ENCODE measurements at places on chromosomes 1 and 21. TPM values are rescaled to one million over a fixed set of nuclear protein-coding genes. Genes with fewer than 3 reads are reported as not detected.
A peak's percentile ranks its signal among the peaks of the same experiment; 100 is the strongest.

DNA sequence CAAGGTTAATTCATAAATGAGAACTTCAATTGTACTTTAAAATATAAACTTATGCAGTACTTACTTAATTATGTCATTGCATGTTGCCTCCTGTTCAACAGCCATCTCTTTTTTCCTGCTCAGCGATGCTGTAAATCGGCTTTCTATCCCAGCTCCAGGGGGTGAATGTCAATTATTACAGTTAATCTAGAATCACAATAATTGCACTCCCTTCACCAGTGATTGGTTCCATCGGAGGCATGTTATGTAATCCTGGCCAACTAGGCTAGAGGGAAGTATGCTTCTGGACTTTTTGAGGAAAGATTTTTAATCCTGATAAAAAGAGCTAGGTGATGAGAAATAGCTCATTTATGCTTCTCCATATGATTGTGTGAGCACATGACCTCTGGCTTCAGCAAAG is 53.8 kb upstream of the SGIP1 start:
- DNase-seq, result no peak

- no peak for DNase-seq
These were observed 8.0 kb downstream of the TENT5B start for GRCh38 chr1:27004471-27005165.

DNA sequence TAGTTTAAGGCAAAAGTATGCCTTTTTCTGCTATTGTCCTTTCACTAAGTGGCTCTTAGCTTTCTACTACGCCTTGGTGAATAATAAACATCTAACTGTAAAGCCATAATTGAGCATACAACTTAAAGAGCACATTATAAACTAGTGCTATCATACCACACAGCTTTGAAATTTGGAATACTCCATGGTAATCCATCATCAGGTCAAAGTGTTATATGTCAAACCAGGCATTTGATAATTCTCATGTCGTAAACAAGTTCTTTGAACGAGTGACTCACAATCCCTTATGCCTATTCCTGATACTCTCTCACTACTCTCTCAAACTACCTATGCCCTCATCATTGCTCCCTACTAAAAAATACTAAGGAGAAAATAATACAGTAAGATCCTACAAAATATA is 60.3 kb upstream of the FMN2 start:
- DNase-seq, result peak; percentile 35

TSTD1 gene
- total RNA-seq, result 0.48 TPM

KCNQ4 gene
- total RNA-seq, result not detected
